Neural crest cell (in vitro differentiated cells): ENCODE measurements at places on chromosomes 5 and 9. TPM values are rescaled to one million over a fixed set of nuclear protein-coding genes. Genes with fewer than 3 reads are reported as not detected.

Gene LCN2
- total RNA-seq: not detected in 2 replicates

Gene FOXD1
- 0.28 and 0.39 TPM in 2 replicates for total RNA-seq

Gene TESK1
- total RNA-seq: 42.7 and 47.6 TPM in 2 replicates

Gene SLC25A2
- 0.72 and 1.1 TPM in 2 replicates for total RNA-seq

Gene CRHBP
- total RNA-seq: 0.20 and 0.21 TPM in 2 replicates

Gene ZNF658
- 8.0 and 8.1 TPM in 2 replicates for total RNA-seq

Gene SPINK13
- not detected in 2 replicates for total RNA-seq

Gene FOXD4L4
- total RNA-seq: 0.16 and 0.26 TPM in 2 replicates

Gene MAMDC2
- total RNA-seq: 0.21 and 0.25 TPM in 2 replicates

Gene ENTREP1
- 0.36 and 0.44 TPM in 2 replicates for total RNA-seq

Gene OMD
- not detected in 2 replicates for total RNA-seq

GRCh38 chr5:3006526-3006925 is 255.0 kb upstream of the IRX2 start:
- H3K27ac ChIP-seq: no peak overlapping the region
- no peaks in the 10 kb centered on the region for H3K36me3 ChIP-seq
- no peaks in the 10 kb centered on the region for H3K27me3 ChIP-seq
- no peak overlapping the region for H3K4me3 ChIP-seq
- no peaks in the 10 kb centered on the region for H3K4me1 ChIP-seq
- no peak for DNase-seq

GRCh38 chr5:96781031-96781971 is 26.4 kb downstream of the ERAP1 start:
- peaks cover 24% of the 10 kb centered on the region for H3K4me1 ChIP-seq
- H3K36me3 ChIP-seq: peaks cover 36% of the 10 kb centered on the region
- H3K27ac ChIP-seq: no peak overlapping the region
- H3K4me3 ChIP-seq: no peak overlapping the region
- DNase-seq: no peak

DNA sequence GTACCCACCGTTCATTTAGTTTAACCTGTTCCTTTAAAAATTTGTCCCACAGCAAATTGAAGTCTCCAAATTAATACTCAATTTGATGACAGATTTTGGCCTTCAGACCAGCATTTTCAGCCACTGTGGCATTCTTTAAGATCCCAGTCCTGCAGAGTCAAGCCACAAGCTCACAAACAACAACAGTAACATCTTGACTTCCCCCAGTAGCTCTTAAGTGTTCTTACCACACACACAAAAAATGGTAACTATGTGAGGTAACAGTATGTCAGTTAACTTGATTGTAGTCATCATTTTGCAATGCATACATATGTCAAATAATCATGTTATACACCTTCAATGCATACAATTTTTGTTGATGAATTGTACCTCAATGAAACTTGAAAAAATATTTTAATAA is 247.9 kb downstream of the LURAP1L start:
- H3K4me3 ChIP-seq: no peak overlapping the region
- no peak for DNase-seq
- peaks cover 6% of the 10 kb centered on the region for H3K4me1 ChIP-seq

- H3K4me1 ChIP-seq: no peaks in the 10 kb centered on the region
- no peaks in the 10 kb centered on the region for H3K27me3 ChIP-seq
- no peak overlapping the region for H3K27ac ChIP-seq
These were observed 248.1 kb upstream of the NREP start for GRCh38 chr5:112004867-112005622.

DNA sequence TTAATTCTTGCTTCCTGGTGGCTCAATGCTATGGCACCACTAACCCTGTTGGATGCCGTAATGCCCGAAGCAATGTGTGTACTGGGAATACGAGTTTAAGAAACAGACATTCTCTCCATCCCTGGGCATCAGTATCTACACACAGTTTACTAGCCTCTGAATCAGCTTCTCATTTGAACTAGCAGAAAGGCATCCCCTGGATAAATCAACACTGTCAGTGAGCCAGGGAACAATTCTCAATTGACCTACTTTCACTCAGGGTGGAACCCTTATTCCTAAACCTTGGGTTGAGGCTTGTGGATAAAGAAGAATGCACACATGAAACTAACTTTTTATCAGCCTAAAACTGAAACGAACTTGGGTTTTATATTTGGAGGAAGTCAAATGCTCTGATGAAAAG is 331.0 kb downstream of the GADD45G start:
- H3K27ac ChIP-seq: no peak overlapping the region
- no peaks in the 10 kb centered on the region for H3K27me3 ChIP-seq
- no peak for DNase-seq

GRCh38 chr9:109986521-109986991 is 206.6 kb downstream of the PALM2AKAP2 start:
- H3K4me1 ChIP-seq: no peaks in the 10 kb centered on the region
- no peak overlapping the region for H3K27ac ChIP-seq
- H3K27me3 ChIP-seq: no peaks in the 10 kb centered on the region
- no peak overlapping the region for H3K4me3 ChIP-seq
- H3K36me3 ChIP-seq: peaks cover 3% of the 10 kb centered on the region

GRCh38 chr5:163347671-163348070 is 89.7 kb upstream of the CCNG1 start:
- peak; percentile 68 for DNase-seq
- H3K4me1 ChIP-seq: no peaks in the 10 kb centered on the region
- H3K27ac ChIP-seq: no peak overlapping the region
- no peak overlapping the region for H3K4me3 ChIP-seq
- no peaks in the 10 kb centered on the region for H3K36me3 ChIP-seq
- H3K27me3 ChIP-seq: peaks cover 2% of the 10 kb centered on the region

- peak overlapping the region; percentile 16 for H3K27ac ChIP-seq
- no peak for DNase-seq
- H3K4me3 ChIP-seq: peak overlapping the region; percentile 79
- H3K27me3 ChIP-seq: peaks cover 42% of the 10 kb centered on the region
- H3K4me1 ChIP-seq: peaks cover 74% of the 10 kb centered on the region
These were observed 140.8 kb downstream of the BNC2 start for GRCh38 chr9:16729651-16730050.

DNA sequence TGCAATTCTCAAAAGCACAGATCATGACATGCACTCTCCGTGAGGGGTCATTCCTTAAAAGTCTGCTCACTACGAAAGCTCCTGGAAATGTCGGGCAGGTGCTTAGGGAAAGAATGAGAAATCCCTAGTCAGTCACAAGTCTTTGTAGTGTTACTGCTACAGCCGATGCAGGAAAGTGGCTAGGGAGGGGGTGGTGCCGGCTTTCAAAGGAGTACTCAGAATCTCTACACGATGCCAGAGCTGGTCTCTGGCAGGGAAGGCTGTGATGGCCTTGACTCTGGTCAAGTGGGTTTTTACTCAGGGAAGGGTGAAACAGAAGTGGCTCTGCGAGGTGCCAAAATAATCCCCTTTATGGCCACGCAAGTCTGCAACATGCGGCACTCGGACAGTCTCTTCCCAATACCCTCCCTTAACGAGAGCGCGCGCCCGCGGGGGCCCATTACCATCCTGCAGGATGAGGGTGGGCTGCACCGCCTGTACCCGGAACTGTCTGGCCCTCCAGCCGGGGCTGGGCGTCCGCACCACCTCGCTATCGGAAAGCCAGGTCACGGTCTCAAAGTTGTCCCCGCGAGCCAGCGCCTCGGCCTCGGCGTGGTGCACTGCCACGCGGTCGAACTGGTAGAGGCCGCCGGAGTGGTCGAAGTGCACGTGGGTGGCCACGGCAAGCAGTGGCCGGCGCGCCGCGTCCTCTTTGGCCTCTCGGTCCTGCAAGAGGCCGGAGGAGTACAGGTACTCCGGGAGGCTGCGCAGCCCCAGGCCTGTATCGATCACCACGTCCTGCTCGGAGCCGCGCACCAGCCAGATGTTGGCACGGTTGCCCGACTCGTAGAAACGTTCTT is 956 bp downstream of the MBLAC2 start:
- peak overlapping the region; percentile 96 for H3K27ac ChIP-seq
- H3K4me3 ChIP-seq: peak overlapping the region; percentile 97
- peaks cover 14% of the 10 kb centered on the region for H3K36me3 ChIP-seq
- H3K27me3 ChIP-seq: peaks cover 26% of the 10 kb centered on the region

- H3K36me3 ChIP-seq: peaks cover 35% of the 10 kb centered on the region
- H3K27ac ChIP-seq: no peak overlapping the region
- no peak overlapping the region for H3K4me3 ChIP-seq
- H3K27me3 ChIP-seq: no peaks in the 10 kb centered on the region
- DNase-seq: peak; percentile 55
- H3K4me1 ChIP-seq: no peaks in the 10 kb centered on the region
These were observed 26.1 kb downstream of the IDNK start for GRCh38 chr9:83649080-83649479.

- H3K4me1 ChIP-seq: peaks cover 9% of the 10 kb centered on the region
- no peak overlapping the region for H3K4me3 ChIP-seq
- H3K27ac ChIP-seq: no peak overlapping the region
- peaks cover 2% of the 10 kb centered on the region for H3K36me3 ChIP-seq
- DNase-seq: no peak
- H3K27me3 ChIP-seq: no peaks in the 10 kb centered on the region
These were observed 128.5 kb upstream of the VLDLR start for GRCh38 chr9:2493109-2493508.

DNA sequence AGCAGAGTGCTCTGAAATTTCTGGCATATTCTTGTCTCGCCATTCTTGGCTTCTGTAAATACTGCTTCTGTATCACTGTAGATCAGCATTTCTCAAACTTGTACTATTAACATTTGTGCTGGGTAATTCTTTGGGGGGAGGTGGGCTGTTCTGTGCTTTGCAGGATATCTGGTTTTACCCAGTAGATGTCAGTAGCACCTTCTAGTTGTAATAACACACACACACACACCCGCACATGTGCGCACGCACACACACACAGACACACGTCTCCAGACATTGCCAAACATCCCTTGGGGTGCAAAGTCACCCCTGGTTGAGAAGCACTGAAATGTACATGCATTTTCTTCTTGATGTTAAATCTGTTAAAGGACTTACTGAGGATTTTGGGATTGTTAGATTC is 304.1 kb downstream of the MAT2B start:
- H3K36me3 ChIP-seq: no peaks in the 10 kb centered on the region
- no peak overlapping the region for H3K4me3 ChIP-seq
- H3K27ac ChIP-seq: no peak overlapping the region

DNA sequence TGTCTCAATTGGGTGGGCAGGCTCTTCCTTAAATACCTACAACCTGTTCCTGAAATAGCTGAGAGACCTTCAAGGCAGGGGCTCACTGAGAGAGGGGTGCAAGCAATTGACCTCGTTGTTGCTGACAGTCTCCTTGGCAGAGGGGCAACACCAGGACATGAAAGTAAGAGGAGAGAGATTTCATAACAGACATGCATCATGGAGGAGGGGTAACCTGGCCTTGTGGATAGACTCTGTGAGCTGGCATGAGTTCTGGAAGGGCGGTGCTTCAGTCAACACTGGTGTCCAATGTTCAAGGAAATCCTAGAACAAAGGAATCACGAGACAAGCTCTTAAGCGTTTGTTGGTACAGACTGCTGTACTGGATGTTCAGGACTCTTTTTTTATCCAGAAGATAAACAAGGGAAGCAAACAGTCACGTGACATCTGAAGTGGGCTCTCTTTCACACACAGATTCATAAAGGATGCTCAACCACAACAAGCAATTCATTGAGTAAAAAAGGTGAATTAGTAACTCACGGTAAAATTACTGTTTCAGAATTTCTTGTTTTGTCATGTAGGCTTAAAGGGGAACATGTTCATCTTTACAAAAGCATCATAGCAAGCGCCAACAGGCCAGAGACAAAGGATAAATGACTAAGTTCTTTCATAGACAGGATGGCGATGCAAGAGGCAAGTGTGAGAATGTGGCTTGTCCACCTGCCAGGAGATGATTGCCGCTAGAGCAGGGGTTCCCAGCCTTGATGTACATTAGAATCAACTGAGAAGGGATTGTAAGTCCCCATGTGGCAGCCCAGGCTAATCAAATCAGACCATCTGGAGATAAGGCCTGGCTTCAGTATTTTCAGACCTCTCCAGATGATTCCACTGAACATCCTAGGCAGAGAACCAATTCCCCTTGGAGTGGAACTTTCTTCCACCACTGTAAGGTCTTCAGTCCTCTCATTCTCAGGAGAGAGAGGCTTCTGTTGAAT is 20.7 kb downstream of the ANKRA2 start:
- no peaks in the 10 kb centered on the region for H3K36me3 ChIP-seq
- H3K4me3 ChIP-seq: no peak overlapping the region
- H3K4me1 ChIP-seq: no peaks in the 10 kb centered on the region
- H3K27me3 ChIP-seq: peaks cover 29% of the 10 kb centered on the region
- DNase-seq: no peak

- no peaks in the 10 kb centered on the region for H3K4me1 ChIP-seq
- peaks cover 3% of the 10 kb centered on the region for H3K36me3 ChIP-seq
- H3K4me3 ChIP-seq: no peak overlapping the region
- no peaks in the 10 kb centered on the region for H3K27me3 ChIP-seq
These were observed 78.0 kb downstream of the OSMR start for GRCh38 chr5:38923661-38924451.

- no peak for DNase-seq
- H3K27ac ChIP-seq: no peak overlapping the region
- H3K4me3 ChIP-seq: no peak overlapping the region
- H3K27me3 ChIP-seq: no peaks in the 10 kb centered on the region
These were observed 38.6 kb downstream of the ZNF366 start for GRCh38 chr5:72468606-72469005.

GRCh38 chr9:77802064-77802463 is 153.9 kb upstream of the GNA14 start:
- H3K36me3 ChIP-seq: peaks cover 10% of the 10 kb centered on the region
- DNase-seq: no peak
- H3K4me3 ChIP-seq: no peak overlapping the region
- H3K4me1 ChIP-seq: peaks cover 13% of the 10 kb centered on the region
- H3K27ac ChIP-seq: peak overlapping the region; percentile 85

- peaks cover 16% of the 10 kb centered on the region for H3K4me1 ChIP-seq
- no peaks in the 10 kb centered on the region for H3K36me3 ChIP-seq
- no peak overlapping the region for H3K4me3 ChIP-seq
- no peak for DNase-seq
These were observed 170.5 kb downstream of the RGS3 start for GRCh38 chr9:113633782-113634595.

GRCh38 chr5:138661991-138662434 is 86.8 kb upstream of the HSPA9 start:
- H3K27me3 ChIP-seq: no peaks in the 10 kb centered on the region
- H3K4me3 ChIP-seq: no peak overlapping the region
- no peak overlapping the region for H3K27ac ChIP-seq
- H3K4me1 ChIP-seq: peaks cover 20% of the 10 kb centered on the region
- no peaks in the 10 kb centered on the region for H3K36me3 ChIP-seq

- no peak overlapping the region for H3K27ac ChIP-seq
- no peaks in the 10 kb centered on the region for H3K4me1 ChIP-seq
- H3K4me3 ChIP-seq: no peak overlapping the region
- no peaks in the 10 kb centered on the region for H3K27me3 ChIP-seq
- no peak for DNase-seq
These were observed 9.7 kb downstream of the SPATA9 start for GRCh38 chr5:95673081-95673480.

DNA sequence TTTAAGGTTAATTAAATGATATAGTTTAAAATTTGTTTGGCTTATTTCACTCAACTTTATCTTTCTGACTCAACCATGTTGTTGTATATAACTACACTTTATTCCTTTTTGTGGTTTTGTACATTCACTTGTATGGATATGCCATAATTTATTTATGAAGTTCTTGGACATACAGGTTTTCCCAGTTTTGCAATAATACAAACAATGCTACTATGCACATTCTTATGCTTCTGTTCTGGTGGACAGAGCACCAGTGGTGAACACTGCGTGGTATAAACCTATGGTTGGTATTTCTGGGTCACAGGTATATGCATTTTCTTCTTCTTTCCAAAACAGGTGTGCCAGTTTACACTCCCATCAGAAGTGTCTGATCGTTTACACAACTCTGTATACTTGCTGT is 35.7 kb upstream of the TRIM14 start:
- peaks cover 8% of the 10 kb centered on the region for H3K4me1 ChIP-seq
- no peaks in the 10 kb centered on the region for H3K36me3 ChIP-seq
- no peak overlapping the region for H3K4me3 ChIP-seq
- H3K27ac ChIP-seq: no peak overlapping the region

GRCh38 chr9:129317179-129318011 is 139.3 kb upstream of the IER5L start:
- no peak overlapping the region for H3K4me3 ChIP-seq
- H3K36me3 ChIP-seq: no peaks in the 10 kb centered on the region
- H3K27me3 ChIP-seq: no peaks in the 10 kb centered on the region
